ENCODE measurements at places on chromosomes 16 and 17. TPM values are rescaled to one million over a fixed set of nuclear protein-coding genes. Genes with fewer than 3 reads are reported as not detected.

The KRTAP4-6 gene
- total RNA-seq, result not detected

The PRRT2 gene
- total RNA-seq, result 22.7 TPM

The CXCL16 gene
- total RNA-seq, result 4.7 TPM

The PRAC1 gene
- total RNA-seq, result not detected

The NPIPB13 gene
- 5.3 TPM for total RNA-seq

The SLC38A8 gene
- total RNA-seq, result not detected

The VWA3A gene
- under 0.01 TPM for total RNA-seq

The BHLHA9 gene
- not detected for total RNA-seq

The ABCC12 gene
- not detected for total RNA-seq

The SBK1 gene
- total RNA-seq, result not detected

The BCAR1 gene
- total RNA-seq, result 41.0 TPM

The TM4SF5 gene
- not detected for total RNA-seq

The MYH2 gene
- not detected for total RNA-seq

The SLC47A2 gene
- not detected for total RNA-seq

The RHBDL3 gene
- 0.83 TPM for total RNA-seq

The SDR42E2 gene
- total RNA-seq, result not detected

The DHX38 gene
- total RNA-seq, result 34.2 TPM

The UBALD2 gene
- total RNA-seq, result 5.8 TPM

The MYO15A gene
- total RNA-seq, result 0.71 TPM

The GPR179 gene
- total RNA-seq, result under 0.01 TPM

The CCL16 gene
- total RNA-seq, result not detected

The ZSCAN10 gene
- not detected for total RNA-seq

The KIF18B gene
- total RNA-seq, result 1.4 TPM

The CES1 gene
- 34.6 TPM for total RNA-seq

The RNF157 gene
- total RNA-seq, result 4.8 TPM

The WIPF2 gene
- total RNA-seq, result 10.2 TPM

The C1QL1 gene
- total RNA-seq, result 1.7 TPM

The CD300E gene
- total RNA-seq, result 2.4 TPM

The KRT33A gene
- not detected for total RNA-seq

The SOST gene
- not detected for total RNA-seq

The PTX4 gene
- not detected for total RNA-seq

The PROCA1 gene
- 1.3 TPM for total RNA-seq

The IL34 gene
- 3.6 TPM for total RNA-seq

The NPIPA2 gene
- not detected for total RNA-seq

The PRDM7 gene
- total RNA-seq, result not detected

The WNT9B gene
- total RNA-seq, result not detected

The KRTAP4-16 gene
- not detected for total RNA-seq

The ZFPM1 gene
- total RNA-seq, result 0.36 TPM

The NXN gene
- 50.4 TPM for total RNA-seq

The TBC1D3K gene
- not detected for total RNA-seq

The C17orf67 gene
- 2.0 TPM for total RNA-seq

The CCL22 gene
- total RNA-seq, result not detected

The CHST6 gene
- total RNA-seq, result 1.1 TPM

The RNF227 gene
- total RNA-seq, result 3.2 TPM

The COL1A1 gene
- 43.6 TPM for total RNA-seq

The PHOSPHO1 gene
- not detected for total RNA-seq

The C17orf50 gene
- not detected for total RNA-seq

The SLC13A2 gene
- total RNA-seq, result under 0.01 TPM

The HERPUD1 gene
- total RNA-seq, result 64.8 TPM
